Left kidney (tissue), 8 donors: ENCODE measurements at places on chromosomes 16 and 17.

DNA sequence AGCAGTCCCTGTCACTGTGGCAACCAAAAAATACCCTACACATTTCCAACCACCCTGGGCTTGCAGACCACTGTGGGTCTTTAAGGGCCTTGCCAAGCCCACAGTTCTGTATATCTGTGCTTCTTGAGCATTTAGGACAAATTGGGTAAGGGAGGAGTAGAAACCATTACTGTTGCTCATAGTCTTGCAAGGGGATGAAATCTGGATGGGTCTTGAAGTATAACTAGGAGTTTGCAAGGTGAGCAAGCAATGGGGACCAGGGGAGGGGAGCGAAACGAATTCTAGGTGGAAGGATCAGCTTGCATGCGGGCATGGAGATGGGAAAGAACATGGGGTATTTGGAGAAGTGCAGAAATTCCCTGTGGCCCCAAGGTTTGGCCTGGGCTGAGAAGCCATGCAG, 202.9 kb downstream of the RAB11FIP4 start:
- no peak for DNase-seq

DNA sequence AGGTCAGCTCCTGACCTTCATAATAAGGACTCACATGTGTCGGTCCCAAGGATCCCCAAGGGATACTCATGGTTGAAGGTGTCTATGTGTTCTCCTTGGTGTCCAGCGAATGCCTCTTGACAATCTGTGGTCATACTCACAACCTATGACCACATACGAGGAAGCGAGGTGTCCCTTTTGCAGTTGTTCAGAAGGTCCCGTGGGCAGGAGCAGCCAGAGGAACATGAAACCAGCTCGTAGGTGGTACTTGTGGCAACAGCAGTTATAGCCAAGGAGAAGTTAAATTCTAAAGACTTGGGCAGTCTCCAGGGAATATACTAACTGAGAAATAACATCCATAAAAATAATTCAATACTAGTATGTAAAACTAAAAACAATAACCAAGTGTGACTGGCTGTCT, 685.3 kb downstream of the WWOX start:
- DNase-seq, result no peak

GRCh38 chr17:81273698-81274470, 21.2 kb downstream of the SLC38A10 start:
- no peak for DNase-seq

DNA sequence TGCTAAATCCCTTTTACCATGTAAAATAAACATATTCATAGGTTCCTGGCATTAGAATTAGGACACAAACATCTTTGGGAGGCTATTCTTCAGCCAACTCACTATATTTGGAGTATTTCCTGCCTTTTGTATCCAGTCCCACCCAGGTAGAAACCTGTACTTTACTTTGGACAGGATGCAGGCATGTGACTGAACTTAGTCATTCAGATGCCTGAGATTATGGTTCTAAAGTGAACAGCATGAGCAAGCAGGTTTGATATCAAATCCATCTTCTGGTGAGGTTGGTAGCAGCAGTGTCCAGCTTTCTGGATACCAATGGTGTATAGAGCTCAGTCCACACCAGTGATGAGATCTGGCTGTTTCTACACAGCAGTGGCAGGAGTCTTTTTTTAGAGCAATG, 20.2 kb downstream of the CA10 start:
- DNase-seq, result no peak

DNA sequence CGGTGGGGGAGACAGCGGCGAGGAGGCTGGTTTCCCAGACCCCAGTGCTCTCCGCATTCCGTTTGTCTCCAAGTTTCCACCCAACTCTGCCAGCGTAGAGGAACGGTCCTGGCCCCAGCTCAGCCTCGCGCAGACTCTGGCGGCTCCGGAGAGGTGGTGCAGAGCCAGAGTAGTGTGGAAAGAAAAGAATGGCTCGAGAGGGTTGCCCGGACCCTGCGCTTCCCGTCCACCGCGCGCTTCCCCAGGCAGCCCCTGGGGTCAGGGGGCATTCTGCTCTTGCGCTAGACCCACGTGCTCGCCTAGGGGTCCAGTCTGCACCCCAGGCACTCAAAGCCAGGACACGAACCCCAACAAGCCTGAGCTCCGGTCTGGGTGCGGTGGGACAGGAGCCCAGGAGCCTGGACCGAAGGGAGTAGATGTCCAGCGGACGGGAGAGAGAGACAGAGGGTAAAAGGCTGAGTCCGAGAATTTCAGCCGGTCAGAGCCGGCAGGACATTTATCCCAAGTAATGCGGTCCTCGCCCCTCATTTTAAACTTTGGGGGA, 3.8 kb downstream of the PMP22 start:
- DNase-seq, result peak; percentile 34

- DNase-seq, result no peak
Measured at GRCh38 chr17:7130621-7131422, 16.2 kb upstream of the ASGR2 start.

DNA sequence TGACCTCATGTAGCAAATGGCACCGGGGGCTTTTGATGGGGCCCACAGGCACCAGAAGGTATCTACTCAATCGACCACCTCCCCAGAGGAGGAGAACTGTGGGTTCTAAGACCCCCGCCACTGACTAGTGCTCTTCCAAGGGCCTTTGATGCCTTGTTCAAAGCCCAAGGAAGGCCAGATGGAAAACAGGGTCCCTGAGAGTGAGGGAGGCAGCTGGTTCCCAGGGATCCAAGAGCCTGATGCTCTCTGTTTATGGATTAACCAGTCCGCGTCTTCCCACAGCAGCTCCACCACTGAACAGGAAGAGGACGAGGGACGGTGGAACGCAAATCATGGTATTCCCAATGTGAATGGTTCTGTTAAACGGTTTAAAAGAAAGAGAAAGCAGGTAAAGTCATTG, 7.6 kb downstream of the PHB1 start:
- DNase-seq, result no peak

DNA sequence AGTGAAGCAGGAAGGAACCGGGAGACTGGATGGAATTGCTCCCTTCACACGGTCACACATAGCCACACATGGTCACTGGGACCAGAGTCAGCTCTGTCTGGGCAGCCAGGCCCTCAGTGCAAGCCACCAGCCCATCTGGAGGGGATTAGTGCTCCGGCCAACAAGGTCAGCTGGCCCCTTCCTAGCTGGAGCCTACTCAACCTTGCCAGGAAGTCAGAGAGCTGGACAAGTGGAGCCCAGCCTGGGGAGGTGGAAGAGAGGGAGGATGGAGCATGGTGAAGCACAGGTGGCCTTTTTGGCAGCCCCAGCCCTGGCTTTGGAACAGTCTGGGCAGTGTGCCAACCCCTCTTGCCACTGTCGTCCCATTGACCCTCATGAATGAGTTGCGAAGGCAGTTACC, 3.7 kb upstream of the CACNA1G start:
- DNase-seq, result no peak

DNA sequence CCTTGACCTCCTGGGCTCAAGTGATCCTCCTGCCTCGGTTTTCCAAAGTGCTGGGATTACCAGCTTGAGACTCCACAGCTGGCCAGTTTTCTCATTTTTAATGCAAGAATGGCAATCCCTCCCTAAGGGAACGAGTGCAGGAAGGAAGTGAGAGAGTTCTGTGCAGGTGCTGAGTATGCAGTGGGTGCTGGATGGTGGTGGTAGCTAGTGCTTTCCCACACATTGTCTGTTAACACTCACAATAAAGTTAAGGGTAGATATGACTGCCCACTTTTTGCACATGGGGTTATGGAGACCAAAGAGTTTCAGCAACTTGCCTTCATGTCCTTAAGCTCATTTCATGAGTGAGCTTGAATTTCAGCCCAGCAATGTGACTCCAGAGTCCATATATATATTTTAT, 18.5 kb downstream of the RGS9 start:
- DNase-seq, result no peak

DNA sequence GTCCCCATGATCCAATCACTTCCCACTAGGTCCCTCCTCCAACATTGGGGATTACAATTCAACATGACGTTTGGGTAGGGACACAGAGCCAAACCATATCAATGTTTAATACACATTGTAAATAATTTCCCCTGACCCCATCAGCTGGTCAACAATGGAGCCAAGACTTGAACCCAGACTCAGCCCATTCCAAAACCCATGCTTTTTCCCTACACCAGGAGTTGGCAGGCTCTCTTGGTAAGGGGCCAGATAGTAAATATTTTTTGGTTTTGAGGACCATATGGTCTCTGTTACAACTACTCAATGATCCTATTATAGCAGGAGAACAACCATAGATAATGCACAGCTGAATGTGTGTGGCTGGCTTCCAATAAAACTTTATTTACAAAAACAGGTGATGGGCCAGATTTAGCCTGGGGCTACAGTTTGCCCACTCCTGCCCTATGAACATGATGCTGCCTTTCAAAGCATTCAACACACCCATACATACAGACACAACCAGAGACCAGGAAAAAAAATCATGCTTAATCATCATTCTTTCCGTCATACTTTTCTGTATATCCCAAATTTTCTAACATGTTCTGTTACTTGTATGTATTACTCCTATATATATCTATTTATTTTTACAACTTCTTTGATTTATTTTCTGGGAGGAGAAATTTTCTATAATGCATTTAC, 22.1 kb upstream of the MSI2 start:
- no peak for DNase-seq

GRCh38 chr16:88508376-88508867, 55.3 kb downstream of the ZFPM1 start:
- DNase-seq, result no peak

DNA sequence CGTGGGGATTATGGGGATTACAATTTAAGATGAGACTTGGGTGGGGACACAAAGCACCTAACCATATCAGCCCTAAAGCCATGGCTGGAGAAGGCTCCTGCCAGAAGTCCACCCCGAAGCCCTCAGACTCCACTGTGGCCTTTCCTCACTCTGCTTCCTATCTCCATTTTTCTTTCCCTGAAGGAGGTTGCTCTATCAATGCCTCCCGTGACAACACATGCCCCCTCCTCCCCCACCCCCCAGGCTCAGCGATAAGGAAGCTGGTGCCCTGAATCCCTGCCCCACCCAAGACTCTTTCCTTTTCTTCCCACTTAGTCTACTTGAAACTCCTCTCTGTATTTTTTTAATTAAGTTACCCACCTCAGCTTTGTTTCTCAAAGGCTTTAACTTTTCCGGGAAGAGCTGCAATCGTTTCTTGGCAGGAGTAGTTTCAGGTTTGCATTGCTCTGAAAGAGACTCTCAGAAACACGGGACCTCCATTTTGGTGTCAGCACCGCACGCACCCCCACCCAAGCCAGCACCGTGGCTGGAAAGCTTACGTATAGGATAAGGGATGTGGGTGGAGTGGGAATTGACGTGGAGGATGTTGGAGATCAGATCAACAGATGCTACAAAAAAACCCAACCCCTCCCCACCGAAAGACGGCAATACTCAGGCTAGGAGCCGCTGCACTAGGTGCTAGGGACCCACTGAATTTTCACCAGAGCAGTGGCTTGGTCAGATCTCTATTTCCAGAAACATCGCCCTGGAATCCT, 15.2 kb upstream of the CA4 start:
- DNase-seq, result no peak

DNA sequence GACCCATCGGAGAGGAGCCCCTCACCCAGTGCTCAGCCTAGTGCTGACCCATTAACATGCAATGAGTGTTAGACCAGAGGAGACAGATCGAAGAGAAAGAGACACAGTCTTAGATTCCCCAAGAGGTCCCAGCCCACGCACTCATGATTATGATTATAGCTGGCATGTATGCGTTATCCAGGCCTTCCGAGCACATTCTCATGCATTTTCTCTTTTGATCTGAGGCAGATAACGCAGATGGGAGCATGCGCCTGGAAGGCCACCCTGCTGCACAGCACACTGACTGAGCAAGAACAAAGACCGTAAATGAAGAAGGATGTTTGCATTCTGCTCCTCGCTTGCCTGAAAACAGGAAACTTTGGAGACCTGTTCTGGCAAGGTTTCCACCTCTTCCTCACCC, 232.7 kb downstream of the SOX9 start:
- DNase-seq, result no peak

- DNase-seq, result no peak
Measured at GRCh38 chr17:35597604-35598003, 10.5 kb downstream of the AP2B1 start.

- DNase-seq, result peak; percentile 92
Measured at GRCh38 chr16:69396187-69397061, 10.6 kb upstream of the TERF2 start.

DNA sequence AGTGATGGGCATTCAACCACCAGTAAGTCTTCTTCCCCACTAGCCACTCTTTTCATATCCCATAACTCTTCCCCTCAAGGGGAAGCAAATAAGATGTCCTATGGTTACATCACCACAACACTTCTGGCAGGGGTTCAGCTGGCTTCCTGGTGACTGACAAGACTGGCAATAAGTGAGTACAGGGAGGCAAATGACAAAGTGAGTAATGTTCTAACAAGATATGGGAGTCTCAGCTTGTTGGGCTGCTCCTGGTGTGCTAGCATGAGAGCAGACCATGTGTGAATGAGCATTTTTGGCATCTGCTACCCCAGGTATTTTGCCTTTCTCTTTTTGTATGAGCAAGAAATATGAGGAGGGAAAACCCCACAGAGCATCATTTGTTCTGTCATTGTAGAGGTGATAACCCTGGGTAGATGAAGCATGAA, 9.9 kb downstream of the TMIGD1 start:
- DNase-seq, result no peak

DNA sequence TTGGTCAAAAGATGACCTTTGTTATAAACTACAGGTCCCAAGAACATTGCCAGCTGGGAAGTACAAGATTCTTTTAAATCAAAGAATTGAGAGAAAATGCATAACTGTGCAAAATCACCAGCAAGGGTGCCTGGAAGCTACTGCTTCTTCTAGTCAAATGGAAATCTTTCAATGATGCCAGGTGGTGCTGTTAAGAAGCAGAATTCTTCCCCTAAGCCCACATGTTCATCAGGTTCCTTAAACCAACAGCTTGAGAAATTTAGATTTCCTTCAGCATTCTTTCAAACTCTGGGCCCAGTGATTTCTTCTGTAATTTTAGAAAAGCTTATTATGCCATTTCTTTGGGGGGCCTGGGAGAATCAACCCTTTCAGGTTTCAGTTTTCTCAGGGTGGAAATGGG, 207.8 kb upstream of the WSCD1 start:
- no peak for DNase-seq

GRCh38 chr17:7845359-7846062, 9.4 kb upstream of the TMEM88 start:
- DNase-seq, result no peak

GRCh38 chr17:66837885-66838665, 3.2 kb downstream of the CACNG5 start:
- DNase-seq, result no peak

DNA sequence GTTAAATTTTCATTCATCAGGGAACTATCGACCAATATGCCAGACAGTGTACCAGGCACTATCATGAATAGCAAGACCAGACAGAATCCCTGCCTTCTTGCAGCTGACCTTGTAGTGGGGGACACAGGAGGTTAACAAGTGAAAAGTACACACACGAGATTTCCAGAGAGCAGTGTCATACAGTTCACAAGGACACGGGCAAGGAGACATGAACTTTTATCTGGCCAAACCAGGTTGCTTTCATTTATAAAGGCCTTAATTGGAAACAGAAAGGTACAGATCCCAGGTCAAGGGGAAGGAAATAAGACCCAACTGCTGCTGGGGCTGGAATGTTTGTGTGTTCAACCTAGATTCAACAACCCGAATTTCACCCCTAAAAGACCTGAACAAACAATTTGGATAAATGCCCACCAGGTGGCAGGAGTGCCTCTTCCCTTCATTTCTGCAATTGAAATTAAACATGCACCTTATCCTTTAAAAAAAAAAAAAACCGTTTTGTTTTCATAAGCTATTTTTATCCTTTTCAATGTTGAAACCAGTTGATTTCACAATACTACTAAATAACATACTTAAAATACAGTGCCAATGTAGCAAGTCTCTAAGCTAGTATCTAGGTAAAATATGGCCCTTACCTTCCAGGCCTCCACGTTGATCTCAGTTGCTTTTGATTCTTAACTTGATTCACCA, 65.9 kb downstream of the EMP2 start:
- peak; percentile 61 for DNase-seq
